ENCODE measurements at places on chromosomes 5 and 9.

DNA sequence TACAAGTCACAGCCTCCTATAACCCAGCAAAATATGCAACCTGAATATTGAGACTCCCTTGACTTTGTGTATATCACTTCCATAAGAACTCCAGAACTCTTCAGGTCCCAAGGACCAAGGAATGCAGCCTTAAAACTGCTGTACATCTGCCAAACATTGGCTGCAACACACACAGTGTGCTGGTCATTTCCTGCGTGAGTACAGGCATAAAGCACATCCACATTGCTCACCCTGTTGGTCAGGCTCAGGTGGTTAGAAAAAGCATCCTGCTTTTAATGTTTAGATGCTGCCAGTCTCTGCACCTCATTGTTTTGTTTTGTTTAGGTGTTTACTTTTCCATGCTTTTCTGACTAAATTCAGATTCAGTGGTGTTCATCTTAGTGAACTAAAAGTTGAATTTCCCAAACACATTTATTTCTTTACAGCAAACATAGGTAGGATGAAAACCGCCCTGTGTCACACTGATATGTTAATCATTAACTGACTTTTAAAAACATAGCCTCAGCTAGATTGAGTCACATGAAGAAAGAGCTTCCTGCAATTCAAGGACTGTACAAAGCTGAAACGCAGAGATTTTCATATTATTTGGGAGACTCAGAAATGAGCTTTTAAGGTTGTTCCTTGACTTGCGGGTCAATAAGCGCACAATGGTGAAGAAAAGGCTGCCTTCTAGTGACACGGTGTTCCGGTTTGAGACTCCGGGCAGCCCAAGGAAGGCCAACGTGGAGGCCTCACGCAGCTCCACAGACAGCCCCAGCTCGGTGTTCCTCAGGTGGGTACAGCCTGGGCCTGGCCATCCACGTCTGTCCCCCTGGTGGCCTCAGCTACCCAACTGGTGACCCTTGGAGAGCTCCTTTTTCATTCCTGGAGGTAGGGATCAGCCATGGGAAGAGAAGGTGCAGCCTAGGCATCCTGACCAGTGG lies 52.2 kb upstream of the GRAMD2B start:
- DNase-seq, result no peak

- DNase-seq, result no peak
Observed at GRCh38 chr9:134272302-134273023, 53.8 kb upstream of the RXRA start.

DNA sequence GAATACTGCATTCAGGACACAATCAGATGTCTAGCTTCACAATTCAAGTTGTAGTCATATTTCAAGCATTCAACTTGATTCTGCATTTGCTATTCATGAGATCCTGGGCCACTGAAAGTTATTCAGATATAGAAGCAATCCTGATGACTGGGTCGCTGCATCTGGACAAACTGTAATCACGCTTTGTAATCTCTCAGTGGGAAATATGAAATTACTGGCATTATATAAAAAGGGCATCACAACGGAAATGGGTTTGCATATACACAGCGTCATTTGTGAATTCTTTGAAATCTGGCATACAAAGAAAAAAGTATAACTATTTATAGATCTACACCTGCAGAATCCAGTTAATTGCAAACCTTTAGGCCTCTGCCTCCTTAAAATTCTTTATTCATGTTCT lies 102.2 kb downstream of the PARP8 start:
- no peak for DNase-seq

- no peak for DNase-seq
Observed at GRCh38 chr5:33690374-33691135, 201.2 kb downstream of the ADAMTS12 start.

- DNase-seq, result no peak
Observed at GRCh38 chr5:57804007-57804444, 321.4 kb upstream of the ACTBL2 start.

- no peak for DNase-seq
Observed at GRCh38 chr5:127849408-127849807, 146.2 kb downstream of the CCDC192 start.

- no peak for DNase-seq
Observed at GRCh38 chr5:51821697-51822096, 438.4 kb downstream of the ISL1 start.

GRCh38 chr5:108801776-108802175 lies 54.1 kb downstream of the FER start:
- DNase-seq, result no peak
